ENCODE measurements at places on chromosomes 6 and 20.

DNA sequence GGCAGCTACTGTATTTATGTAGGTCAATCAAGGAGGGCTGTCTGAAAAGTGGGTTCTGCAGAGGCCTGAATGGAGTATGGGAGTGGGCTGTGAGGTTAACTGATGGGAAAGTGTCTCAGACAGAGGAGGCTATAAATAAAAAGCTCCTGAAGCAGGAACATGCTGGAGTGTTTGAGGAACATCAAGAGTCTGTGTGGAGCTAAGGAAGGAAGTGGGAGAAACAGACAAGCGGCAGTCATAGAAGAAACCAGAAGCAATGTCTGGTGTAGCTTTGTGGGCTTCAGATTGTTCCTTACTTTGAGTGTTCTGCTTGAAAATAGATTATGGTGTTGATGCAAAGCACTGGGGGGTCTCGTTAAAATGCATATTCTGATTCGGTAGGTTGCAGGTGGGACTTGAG lies 101.5 kb upstream of the OGFRL1 start:
- no peak for DNase-seq

GRCh38 chr6:28839443-28840120 lies 84.2 kb downstream of the TRIM27 start:
- DNase-seq: no peak

GRCh38 chr6:10355115-10355702 lies 59.7 kb downstream of the TFAP2A start:
- DNase-seq: no peak

GRCh38 chr6:17965397-17965796 lies 22.0 kb downstream of the KIF13A start:
- DNase-seq: no peak

GRCh38 chr20:32551693-32552092 lies 33.4 kb downstream of the NOL4L start:
- no peak for DNase-seq

DNA sequence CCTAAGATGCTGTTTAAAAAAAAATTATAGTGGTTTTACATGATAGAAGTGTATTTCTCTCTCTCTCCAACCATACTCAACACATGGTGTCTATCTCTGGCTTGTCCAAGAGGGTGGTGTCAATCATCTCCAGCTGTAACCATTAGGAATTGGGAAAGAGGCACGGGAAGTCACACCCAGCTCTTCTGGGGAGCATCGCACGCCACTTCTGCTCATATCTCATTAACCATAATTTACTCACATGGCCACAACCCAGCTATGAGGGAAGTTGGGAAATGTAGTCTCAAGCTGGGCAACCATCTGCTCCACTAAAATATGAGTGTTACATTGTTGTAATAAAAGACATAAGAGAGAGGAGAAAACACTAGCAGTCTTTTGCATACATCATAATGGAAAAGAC lies 30.4 kb upstream of the TSHZ2 start:
- DNase-seq: no peak

DNA sequence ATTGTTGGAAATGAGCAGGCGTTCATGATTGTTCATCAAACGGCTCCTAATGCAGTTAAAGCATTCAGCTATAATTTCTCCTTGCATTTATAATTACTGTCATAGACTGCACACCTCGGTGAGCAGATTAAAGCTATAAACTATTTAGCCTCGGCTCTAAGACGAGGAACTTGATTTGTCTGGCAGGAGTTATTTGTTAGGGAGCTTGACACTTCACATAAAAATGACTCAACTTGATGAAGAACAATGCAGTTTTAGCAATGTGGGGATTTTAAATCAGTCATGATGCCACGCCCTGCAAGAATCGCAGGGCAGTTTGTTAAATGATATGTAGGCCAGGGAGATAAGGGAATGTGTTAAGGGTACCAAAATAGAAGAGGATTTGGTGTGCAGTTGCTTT lies 290.2 kb downstream of the TSHZ2 start:
- DNase-seq: no peak

- DNase-seq: no peak
These were observed 26.0 kb downstream of the PRPF6 start for GRCh38 chr20:64006902-64007301.

- DNase-seq: no peak
These were observed 72.2 kb downstream of the SCAF8 start for GRCh38 chr6:154805288-154805911.

DNA sequence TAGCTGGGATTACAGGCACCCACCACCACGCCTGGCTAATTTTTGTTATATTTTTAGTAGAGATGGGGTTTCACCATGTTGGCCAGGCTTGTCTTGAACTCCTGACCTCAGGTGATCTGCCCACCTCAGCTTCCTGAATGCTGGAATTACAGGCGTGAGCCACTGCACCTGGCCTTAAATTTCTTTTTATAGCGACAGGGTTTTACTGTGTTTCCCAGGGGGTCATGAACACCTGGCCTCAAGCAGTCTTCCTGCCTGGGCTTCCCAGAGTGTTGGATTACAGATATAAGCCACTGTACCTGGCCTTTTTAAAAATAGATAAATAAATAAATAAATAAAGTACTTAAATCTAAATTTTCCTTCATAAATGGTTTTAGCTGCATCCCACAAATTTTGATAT lies 57.5 kb downstream of the LIN28B start:
- DNase-seq: no peak

DNA sequence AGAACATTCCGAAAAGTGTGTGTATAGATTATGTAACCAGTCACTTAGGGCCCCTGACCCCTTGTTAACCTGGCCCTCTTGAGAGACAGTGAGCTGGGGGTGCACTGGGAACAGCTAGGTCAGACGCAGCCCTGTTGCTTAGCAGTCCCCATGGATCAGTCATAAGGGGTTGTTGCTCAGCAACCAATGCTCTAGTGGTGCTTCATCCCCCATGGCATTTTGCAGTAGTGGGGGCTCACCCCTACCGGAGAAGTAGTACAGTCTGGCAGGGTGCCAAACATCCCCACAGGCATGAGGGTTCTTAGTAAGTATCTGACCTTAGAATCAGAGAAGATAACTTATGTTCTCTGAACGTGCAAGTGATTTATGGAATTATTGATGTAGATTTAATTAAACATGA lies 12.3 kb downstream of the PKIB start:
- no peak for DNase-seq

GRCh38 chr20:47093320-47093966 lies 198.8 kb downstream of the EYA2 start:
- no peak for DNase-seq

GRCh38 chr6:134374491-134375219 lies 56.7 kb upstream of the SGK1 start:
- no peak for DNase-seq

DNA sequence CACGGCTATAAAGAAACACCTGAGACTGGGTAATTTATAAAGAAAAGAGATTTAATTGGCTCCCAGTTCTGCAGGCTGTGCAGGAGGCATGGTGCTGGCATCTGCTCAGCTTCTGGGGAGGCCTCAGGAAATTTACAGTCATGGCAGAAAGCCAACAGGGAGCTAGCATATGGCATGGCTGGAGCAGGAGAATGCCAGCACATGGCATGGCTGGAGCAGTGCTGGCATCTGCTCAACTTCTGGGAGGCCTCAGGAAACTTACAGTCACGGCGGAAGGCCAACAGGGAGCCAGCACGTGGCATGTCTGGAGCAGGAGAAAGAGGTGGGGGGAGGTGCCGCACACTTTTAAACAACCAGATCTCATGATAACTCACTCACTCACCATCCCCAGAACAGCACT lies 32.5 kb upstream of the DACT2 start:
- DNase-seq: no peak

GRCh38 chr6:142542704-142543233 lies 241.0 kb downstream of the ADGRG6 start:
- no peak for DNase-seq

DNA sequence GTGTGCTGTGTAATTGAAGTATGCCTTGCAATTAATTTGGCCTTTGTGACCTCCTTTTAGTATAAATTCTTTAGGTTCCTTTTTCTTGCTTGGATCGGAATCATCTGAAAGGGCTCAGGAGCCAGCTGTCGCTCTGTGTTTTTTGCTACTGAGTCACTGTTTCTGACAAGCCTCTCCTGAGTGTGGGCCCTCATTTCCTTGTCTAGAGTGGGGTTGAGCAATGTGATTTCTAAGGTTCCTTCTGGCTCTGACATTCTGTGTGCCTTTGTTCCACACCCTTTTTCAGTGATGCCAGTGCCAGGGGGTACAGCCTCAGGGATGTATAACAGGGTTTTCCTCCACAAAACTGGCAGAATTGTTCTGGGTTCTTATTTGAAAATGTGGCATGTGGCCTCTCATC lies 26.5 kb downstream of the DAAM2 start:
- no peak for DNase-seq

DNA sequence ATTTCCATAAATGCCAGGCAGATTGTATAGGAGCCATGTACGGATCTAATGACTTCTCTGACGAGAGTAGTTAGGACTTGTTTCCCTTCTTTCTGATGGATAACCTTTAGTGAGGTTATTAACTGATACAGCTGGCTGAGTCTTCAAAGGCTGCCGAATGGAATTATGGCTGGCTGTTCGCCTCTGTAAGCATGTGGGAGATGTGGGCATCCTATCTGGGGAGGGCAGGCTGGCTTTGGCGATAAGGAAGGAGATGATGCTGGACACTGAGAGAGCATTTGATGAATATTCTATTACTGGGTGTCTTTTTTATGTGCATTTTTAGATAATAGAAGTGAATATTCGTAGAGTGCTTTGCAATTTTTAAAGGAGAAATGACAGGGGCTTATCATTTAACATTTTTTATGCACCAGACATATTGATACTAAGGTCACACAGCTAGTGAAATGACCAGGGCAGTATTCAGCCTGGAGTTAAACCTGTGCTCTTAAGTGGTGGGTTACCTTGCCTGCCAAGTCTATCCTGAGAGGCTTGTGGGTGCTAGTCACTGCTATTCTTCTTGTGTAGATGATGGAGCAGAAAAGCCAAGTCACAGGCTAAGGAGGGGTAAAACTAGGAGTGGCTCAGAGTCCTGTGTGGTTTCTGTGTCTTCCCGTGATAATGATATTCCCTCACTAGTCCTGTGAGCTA lies 3.1 kb downstream of the PBOV1 start:
- no peak for DNase-seq

- no peak for DNase-seq
These were observed 51.1 kb downstream of the GTF2H5 start for GRCh38 chr6:158219228-158219627.

- no peak for DNase-seq
These were observed 29.7 kb downstream of the FYN start for GRCh38 chr6:111843347-111844147.

DNA sequence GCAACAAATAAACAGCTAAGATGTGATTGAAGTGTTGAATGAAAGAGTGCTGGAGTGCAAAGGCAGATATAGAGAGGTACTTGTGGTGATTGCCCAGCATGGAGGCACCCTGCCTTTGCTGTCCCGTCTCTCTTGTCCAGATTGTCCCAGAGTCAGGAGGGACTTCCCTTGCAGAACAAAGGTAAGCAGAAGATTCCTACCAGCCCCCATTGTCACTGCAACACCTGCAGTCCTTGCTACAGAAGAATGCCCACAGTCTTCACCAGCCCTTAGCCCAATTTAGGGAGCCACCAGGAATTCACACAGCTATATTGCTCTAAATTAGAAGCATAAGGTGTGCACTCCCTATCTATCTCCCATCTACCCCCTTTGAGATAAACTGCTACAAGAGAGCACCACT lies 491.8 kb downstream of the KIF16B start:
- no peak for DNase-seq

DNA sequence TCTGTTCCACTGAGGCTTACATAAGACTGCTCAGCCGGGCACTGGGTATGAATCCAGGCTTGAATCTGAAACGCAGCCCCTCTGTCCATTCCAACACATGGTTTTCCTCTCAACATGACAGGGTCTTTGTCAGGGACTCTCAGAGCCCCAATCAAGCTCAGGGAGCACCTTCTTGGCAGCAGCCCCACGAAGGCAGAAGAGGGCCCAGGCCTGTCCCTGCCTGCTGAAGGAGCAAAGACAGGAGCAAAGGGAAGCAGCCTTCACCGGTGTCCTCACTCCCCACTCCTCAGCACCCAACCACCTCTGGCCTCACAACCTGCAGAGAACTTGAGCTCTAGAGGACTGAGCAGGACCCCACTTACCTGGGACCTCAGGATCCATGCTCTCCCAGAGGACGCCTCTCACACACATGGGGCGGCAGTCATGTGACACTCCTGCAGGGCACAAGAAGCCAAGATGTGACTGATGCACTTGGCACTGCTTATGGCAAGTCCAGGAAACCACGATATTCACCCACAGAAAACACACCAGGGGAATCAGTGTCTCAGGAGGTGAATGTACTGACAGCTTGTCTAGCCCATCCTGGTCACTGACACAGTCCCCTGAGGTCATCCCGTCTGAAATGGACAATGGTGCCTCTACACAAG lies 4.3 kb downstream of the SNHG17 start:
- no peak for DNase-seq

- no peak for DNase-seq
These were observed 6.0 kb upstream of the HSF2 start for GRCh38 chr6:122393351-122393896.

- no peak for DNase-seq
These were observed 17.7 kb upstream of the CCN6 start for GRCh38 chr6:112036088-112036637.

GRCh38 chr20:6704132-6704861 lies 63.2 kb upstream of the BMP2 start:
- DNase-seq: no peak

DNA sequence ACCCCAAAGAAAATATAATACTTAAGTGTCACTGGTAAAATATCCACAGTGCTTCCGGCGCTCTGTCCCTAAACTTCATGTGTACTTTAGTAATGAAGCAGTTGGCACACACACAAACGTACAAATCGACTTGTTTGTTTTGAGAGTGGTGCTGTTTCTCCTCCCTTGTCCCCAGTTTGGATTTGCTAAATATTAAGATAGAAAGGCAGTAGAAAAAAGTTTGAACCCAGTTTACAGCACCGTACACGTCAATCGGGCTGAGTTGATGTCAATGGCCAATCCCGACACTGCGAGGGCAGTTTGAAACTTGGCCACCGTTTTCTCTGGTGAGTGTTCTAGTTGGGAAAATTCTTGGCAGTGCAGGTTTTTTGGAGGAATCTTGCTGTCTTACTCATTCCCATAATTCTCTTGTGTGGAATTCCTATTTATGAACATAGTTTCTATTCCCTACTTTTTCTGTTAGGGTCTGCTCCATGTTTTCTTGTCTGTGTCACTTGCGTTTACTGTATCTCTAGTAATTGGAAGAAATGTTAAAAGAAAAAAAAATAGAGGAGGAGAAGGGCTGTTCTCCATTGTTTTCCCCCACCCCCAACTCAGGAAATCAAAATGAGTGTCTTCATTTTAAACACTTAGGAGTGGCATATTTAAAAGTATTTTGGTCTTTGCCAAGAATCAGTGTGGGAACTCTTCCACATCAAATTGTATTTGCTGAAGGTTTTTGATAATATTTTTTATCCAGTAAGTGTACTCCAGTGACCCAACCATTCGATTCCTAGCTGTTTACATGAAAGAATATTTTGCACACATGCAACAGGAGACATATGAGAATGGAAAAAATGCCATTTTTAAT lies 72.3 kb downstream of the OR2B2 start:
- no peak for DNase-seq

- no peak for DNase-seq
These were observed 43.7 kb downstream of the CBLN4 start for GRCh38 chr20:55961376-55962330.
